ENCODE measurements at places on chromosomes 3 and 15. TPM values are rescaled to one million over a fixed set of nuclear protein-coding genes. Genes with fewer than 3 reads are reported as not detected.

DNA sequence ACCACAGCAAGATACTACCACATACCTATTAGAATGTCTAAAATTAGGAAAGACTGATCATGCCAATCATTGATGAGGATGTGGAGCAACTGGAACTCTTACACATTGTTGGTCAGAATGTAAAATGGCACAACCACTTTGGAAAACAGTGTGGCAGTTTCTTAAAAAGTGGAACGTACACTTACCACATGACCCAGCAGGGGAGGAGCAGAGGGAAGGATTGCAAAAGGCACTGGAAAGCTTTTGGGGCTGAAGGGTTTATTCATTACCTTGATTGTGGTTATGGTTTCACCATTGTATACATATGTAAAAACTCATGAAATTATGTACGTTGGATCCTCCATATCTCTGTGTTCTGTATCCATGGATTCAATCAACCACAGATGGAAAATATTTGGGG lies 3.3 kb upstream of the EHD4 start:
- DNase-seq, result no peak

DNA sequence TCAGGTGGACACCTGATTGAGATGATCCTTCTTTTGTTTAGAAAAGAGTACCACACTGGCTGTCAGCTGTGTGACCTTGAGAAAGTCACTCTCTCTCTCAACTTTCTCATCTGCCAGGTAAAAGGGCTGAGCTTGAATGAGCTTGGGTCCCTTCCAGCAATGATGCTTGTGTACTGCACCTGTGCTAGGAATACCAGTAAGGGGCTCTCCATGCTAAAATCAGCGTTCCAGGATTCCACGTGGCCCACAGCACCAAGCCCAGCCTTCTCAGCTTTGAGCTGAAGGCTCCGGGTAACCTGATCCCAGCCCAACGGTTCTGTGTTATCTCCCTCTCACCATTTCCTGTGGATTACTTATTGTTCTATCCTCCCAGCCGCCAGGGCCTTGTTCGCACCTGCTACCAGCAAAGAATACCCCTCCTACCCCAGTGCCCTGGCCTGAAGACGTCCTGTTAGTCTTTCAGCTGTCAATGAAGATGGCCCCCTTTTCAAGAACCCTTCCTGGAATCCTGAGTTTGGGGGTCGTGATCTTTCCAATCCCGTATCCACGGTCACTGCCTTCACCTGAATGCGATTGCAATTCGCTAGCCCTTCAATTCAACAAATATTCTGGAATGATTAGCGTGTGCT lies 54.2 kb upstream of the CGNL1 start:
- no peak for DNase-seq

The NANOGP8 gene
- total RNA-seq, result 0.53 TPM

The RMDN3 gene
- total RNA-seq, result 13.0 TPM

The DAZL gene
- total RNA-seq, result not detected

The C3orf33 gene
- 5.6 TPM for total RNA-seq

DNA sequence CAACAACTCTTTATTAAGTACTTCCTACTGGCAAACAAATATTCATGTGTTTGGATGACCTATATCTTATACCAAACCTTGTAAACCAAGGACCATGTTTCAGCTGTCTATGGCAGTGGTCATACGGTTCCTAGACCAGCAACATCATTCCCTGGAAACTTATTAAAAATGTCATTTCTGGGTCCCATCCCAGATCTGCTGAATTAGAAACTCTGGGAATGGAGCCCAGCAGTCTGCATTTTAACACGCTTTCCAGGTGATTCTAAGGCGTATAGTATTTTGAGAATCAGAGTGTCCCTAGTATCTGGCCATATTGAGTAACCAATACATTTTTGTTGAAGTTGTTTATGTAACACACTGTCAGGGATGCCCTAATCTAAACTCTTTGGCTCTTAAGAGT lies 363.4 kb upstream of the LRRC3B start:
- no peak for DNase-seq

- no peak for DNase-seq
These were observed 102.8 kb downstream of the CHSY1 start for GRCh38 chr15:101148881-101149664.

DNA sequence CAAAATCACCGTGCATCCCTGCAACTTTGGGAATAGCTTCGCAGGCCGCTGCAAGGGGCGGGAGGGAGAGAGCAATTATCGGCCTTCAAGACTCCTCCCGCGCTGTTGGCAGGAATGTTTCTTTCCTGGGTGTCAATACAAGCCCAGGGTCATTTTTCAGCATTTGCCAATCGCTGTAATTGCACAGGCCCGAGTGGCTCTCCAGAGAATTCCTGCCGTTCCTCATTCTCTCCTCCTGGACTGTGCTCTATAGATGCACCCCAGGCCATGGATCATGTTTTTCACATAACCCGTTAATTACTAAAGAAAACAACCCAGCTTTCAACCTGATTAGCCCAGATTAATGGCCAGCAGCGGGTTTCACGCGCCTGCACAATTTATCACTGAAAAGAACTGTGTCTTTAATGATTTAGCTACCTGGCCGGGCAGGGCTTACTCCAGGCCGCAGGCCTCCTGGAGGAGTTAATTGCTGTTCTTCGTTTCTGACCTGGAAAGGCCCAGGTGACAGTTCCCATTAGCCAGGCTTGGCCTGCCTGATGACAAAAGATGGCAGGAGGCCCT lies 144.3 kb downstream of the OPA1 start:
- DNase-seq, result no peak

GRCh38 chr3:29890801-29891200 lies 609.9 kb downstream of the RBMS3 start:
- no peak for DNase-seq

GRCh38 chr15:50190166-50190570 lies 8.2 kb downstream of the SLC27A2 start:
- no peak for DNase-seq

GRCh38 chr15:40340038-40340739 lies 550 bp downstream of the CCDC9B start:
- DNase-seq, result no peak

The ARL13B gene
- total RNA-seq, result 18.0 TPM

DNA sequence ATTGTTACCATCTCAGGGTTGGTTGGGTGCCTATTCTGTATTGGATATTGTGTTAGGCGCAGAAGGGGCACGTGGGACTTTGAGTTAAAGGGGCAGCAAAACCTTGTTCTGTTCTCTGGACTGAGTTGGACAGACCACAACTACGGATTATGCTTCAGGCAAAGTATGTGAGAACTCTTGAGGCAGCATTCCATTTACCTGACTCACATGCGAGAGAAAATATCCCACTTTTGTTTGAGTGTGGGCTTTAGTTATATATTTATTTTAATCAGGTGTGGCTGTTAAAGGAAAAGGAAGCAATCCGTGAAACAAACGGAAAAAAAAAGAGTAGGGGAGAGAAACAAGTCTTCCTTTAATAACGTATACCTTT lies 627 bp upstream of the PLS1 start:
- DNase-seq, result peak; percentile 21

DNA sequence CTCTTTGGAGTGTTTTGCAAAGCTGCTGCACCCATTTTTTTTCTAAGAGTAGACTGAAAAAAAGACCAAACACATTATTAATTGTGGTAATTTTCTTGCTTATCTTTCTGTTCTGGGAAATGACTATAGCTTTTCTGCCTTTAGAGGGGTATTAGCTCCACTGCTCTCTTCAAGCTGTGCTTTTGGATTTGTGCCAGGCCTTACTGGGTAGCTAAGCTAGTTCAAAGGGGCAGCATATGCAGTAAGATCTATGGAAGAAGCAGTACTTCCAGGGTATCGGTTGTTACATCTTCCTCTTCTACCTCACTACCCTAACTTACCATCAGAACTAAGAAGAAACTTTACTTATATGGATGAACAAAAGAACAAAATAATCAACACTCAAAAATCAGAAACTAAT lies 28.7 kb upstream of the ARIH1 start:
- no peak for DNase-seq

The NUP210 gene
- total RNA-seq, result 3.3 TPM

DNA sequence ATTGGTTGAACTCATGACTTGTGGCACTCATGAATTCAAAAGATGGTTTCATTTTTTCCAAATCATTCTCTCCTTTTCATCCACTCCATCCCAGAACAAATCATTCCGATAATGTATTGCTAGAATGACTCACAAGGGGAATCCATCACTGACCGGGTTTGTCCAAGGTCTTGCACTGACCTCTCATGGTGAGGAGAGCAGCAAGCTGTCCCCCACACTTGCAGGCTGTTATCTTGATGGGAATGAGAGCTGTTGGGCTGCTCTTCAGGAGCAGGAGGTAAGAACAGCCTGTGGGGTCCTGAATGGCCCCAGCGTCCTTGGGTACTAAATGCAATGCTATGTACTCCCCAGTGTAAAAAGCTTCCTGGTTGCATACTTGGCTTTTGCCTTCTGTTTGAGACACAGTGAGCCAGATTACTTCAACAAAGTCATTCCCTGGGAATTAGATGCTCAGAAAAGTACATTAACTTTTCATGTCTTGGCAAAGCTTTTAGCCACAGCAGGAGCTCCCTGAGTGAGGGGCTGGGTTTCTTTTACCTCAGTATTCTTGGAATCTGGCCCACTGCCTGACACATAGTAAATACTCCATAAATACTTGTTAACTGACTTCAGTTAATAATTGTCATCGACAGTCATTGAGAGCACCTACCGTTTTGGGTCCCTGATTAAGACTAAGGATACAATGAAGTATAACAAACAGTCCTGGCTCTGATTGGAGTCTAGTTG lies 24.1 kb downstream of the CCNL1 start:
- no peak for DNase-seq

DNA sequence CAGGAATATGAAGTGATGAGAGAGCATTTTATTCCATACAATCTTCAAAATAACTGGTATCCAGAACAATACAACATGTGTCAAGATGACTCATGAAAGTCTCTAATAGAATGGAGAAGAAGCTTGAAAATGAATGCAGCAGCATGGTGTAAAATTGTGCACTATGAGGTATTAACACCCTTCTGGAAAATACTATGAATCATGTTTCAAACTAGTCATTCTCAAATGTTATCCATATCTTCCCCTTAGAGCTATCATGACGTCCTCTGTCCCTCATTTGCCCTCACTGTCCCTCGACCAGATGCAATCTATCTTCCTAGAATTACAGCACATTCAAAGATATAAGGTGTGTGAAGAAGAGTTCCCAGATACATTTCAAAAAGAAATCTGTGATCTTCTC lies 198.2 kb downstream of the NECTIN3 start:
- DNase-seq, result no peak

The PAQR5 gene
- 2.6 TPM for total RNA-seq

The SLC22A13 gene
- total RNA-seq, result 0.58 TPM

The CCR4 gene
- total RNA-seq, result 0.53 TPM

The PGBD4 gene
- total RNA-seq, result 1.9 TPM

- no peak for DNase-seq
These were observed 692 bp downstream of the PSMD2 start for GRCh38 chr3:184299488-184300377.

The MAGI1 gene
- total RNA-seq, result 46.7 TPM

The ANKRD63 gene
- total RNA-seq, result not detected

GRCh38 chr3:86828751-86829150 lies 162.2 kb downstream of the VGLL3 start:
- no peak for DNase-seq

The ACTRT3 gene
- total RNA-seq, result 3.3 TPM

DNA sequence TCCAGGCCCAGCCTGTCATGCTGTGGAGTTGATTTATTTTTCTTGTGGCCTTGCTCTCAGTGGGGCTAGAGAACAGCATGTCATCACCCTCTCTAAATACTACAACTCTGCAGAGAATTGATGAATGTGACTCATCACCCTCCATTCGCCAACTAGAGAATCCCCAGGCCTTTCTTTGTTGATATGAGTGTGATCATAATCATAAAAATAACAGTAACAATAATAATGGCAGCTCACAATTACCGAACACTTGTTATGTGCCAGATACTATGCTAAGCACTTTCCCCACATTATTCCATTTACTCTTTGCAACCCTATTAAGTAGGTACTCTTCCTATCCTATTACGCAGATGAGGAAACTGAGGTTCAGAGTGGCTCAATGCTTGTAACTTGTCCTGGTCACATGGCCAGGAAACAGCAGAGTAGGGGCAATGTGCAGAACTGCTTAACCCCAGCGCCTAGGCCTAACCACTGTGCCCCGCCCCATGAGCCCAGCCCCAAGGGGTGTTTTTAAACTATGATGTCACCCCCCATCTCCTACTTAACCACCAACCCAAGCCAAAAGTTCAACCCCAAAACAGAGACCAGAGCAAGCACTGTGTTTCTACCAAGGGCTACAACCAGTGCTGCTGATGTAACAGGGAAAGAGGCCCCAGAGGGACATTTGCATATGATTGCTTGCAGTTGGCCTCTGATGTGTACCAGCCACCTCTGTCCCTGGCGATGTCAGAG lies 104.5 kb downstream of the ADCY5 start:
- DNase-seq, result no peak

- no peak for DNase-seq
These were observed 288.9 kb upstream of the C2CD4B start for GRCh38 chr15:62453981-62454380.

DNA sequence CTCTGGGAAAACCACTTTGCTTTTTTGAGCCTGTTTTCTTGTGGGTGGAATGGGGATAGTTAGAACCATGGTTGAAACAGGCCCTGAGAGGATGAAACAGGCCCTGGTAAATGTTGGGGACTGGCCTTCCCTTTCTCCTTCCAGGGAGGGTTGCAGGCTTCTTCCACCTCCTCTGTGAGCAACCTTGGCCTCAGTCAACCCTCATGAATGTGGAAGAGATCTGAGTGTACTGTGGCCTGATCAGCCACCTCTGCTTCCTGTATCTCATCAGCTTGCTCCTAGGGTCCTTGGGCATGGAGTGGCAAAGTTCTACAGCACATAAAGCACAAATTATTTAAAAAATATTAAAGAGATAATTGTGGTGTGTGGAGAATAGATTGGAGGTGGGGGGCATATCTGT lies 17.6 kb upstream of the TRH start:
- DNase-seq, result no peak

DNA sequence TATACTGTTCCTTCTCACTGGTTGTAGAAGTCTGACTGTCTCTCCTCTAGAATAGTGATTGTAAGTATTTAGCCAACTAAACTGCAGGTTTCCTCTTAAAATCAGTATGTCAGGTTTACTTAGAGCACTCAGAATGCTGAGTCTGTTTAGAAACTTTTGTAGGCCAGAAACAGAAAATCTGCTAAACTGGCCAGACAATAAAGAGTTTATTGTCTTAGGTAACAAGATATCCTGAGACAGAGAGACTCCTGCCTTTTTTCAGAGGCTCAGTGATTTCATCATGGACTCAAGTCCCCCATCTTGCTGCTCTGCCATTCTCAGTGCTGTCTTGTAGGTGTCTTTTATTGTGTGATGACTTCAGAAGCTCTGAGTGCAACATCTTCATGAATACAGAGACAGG lies 279.0 kb downstream of the MFSD1 start:
- no peak for DNase-seq

DNA sequence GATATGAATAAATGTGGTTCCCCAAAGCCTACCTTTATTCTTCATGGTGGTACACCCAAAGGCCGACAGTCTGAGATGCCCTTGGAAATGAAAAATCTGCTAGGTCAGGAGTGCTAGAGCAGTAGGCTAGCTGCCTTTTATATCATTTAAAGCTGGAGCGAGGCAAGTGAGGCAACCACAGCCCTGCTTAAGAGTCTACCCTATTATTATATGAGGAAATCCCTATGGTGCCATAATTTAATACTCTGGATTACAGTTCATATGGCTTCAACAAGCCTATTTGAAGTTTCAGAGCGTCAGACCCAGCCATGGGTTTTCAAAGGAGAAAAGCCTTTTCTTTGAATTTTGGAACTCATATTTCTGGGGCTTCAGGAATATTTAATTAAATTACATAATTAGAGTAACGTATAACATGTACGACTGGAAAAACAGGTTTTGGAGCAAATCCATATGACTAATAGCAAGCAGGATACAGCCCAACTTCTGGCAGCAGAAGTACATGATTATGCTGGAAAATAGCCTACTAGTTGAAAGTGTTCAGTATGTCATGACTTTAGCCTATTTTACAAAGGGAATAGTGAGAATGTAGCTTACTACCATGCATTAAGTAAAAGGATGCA lies 18.0 kb upstream of the SLTM start:
- DNase-seq, result no peak
